ENCODE measurements at places on chromosomes 1 and 21.
A peak's percentile ranks its signal among the peaks of the same experiment; 100 is the strongest.

GRCh38 chr21:45952974-45953373 is 28.6 kb upstream of the COL6A1 start:
- no peak for DNase-seq

DNA sequence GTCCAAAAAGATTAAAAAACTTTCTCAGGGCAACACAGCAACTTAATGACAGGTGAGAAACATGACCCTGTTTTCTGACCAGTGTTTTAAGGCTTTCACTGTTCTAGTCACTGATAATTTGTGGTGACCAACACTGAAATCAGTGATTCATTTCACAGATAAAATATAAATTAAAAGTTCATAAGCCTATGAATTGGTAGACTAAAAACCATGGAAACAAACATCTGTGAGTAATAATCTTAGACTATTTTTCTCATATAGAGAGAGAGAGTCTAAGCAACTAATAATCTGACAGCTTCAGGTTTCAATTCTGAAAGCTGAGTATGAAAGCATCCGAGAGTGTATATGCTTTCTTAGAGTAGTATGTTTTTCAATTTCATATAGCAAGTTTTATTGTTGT is 536.9 kb downstream of the ADGRL2 start:
- DNase-seq: no peak

DNA sequence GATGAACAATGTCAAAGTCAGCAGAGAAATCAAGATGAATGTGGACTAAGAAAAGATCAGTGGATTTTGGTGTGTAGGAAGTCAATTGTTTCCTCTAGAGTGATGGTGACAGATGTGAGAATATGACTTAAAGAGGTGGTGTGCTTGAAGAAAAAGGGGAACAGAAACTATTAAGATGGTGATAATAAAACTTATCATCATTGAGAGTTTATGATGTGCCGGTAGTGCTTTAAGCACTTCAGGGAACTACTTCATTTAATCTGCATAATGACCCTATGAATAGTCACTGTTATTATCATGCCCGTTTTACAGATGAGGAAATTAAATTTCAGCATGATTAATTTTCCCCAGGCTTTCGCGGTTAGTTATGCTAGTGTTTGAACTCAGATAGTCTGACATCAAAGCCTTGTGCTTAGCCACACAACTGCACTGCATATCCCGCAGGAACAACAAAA is 246.9 kb upstream of the LRRC7 start:
- no peak for DNase-seq

DNA sequence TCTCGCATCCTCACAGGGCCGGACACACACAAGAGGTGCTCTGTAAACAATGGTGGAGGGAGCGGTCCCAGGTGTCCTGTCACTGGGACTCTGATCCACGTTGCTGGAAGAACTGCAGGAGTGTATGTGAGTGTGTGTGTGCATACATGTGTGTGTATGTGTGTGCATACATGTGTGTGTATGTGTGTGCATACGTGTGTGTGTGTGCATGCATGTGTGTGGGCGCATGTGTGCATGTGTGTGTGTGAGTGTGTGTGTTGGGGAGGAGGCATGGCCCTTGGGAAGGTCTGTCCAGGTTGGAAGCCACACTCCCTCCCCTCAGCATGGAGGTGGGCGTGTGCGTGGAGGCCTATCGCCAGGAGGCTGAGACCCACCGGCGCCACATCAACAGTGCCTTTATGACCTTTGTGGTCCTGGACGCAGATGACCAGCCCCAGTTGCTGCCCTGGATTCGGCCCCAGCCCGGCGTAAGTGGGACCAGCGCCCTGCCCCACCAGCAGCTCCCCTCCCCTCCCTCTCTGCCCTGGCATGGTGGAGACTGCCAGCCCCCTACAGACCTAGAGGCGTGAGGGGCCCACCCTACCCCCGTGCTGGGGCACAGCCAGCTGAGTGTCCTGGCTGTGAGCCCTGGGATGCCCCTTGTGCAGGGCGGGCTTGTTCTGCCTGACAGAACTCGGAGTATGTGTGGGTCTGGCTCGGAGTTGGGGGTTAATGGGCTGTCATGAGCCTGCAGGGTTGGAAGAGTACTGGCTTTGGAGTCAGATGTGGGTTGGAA is 22.2 kb downstream of the FAM151A start:
- DNase-seq: no peak

DNA sequence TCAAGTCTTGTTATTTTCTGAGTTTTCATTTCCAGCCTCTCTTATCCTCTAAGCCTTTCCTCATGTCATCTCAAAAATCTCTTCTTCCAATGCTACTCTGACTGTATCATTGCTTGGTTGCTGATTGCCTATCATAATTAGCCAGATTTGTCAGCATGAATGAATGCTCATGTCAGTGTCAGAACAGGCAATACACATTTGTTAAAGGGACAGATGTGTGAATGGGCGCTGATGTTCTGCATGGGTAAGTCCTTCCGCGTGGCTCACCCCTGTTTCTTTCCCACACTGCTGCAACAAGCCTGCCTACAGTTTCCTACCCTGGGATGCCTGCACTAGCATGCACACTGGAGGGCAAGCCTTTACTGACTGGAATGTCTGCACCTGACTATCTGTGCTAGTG is 100.6 kb downstream of the RHOU start:
- DNase-seq: no peak

GRCh38 chr1:44652445-44653106 is 21.7 kb downstream of the TMEM53 start:
- peak; percentile 76 for DNase-seq

GRCh38 chr21:45741691-45742090 is 98.2 kb downstream of the PCBP3 start:
- DNase-seq: no peak

GRCh38 chr21:14353231-14353630 is 29.7 kb downstream of the HSPA13 start:
- DNase-seq: peak; percentile 73

GRCh38 chr1:206461602-206462455 is 8.4 kb upstream of the IKBKE start:
- peak; percentile 74 for DNase-seq

GRCh38 chr1:2289607-2290006 is 61.5 kb downstream of the SKI start:
- DNase-seq: no peak

- no peak for DNase-seq
Observed at GRCh38 chr1:175207971-175208370, 15.4 kb upstream of the KIAA0040 start.

- no peak for DNase-seq
Observed at GRCh38 chr21:45323487-45324311, 36.0 kb upstream of the POFUT2 start.

DNA sequence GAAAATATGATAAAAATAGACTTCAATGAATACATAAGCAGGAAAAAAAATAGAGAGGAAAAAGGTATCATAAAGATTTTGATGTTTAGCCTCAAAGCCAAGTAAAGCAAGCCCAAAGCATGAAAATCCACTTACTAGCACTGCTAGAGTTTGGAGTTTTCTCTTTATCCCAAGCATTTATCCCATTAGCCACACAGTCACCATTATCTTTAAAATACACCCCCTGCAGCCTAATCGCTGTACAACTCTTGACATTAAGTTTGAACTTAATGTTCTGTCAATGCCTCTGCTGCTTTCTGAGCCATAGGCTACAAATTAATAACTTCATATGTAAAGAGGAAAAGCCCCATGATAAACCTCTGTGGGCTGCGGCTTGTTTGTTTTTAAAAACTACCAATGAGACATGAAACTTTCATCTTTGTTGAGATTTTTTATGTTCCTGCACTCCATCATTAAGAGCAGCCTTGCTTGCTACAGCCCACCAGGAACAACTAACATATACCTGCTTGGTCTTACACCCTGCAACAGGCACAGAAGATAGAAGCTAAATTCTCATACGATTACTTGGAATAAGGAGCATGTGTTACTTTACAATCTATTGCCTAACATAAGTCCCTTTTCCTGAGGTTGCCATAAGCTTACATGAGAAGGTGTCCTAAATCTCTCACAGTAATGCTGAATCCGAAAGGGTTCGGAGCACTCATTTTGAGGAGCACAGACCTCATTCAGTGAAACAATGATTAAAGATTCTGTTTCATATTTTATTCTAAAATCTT is 202.4 kb downstream of the SMYD3 start:
- DNase-seq: no peak

- peak; percentile 91 for DNase-seq
Observed at GRCh38 chr1:113980110-113980509, 836 bp downstream of the OLFML3 start.

GRCh38 chr1:35856964-35857363 is 26.0 kb upstream of the AGO1 start:
- no peak for DNase-seq

- no peak for DNase-seq
Observed at GRCh38 chr1:63914706-63915105, 140.9 kb downstream of the ROR1 start.

GRCh38 chr21:35674895-35675470 is 385.3 kb downstream of the SETD4 start:
- DNase-seq: no peak

DNA sequence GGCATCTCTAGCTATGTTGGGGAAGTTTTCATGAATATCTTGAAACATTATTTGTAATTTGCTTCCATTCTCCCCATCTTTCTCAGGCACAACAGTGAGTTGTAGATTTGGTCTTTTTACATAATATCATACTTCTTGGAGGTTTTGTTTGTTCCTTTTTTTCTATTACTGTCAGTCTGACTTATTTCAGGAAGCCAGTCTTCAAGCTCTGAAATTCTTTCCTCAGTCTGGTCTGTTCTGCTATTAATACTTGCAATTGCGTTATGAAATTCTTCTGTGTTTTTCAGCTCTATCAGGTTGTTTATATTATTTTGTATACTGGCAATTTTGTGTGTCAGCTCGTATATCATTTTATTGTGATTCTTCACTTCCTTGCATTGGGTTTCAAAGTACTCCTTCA is 424.6 kb upstream of the PTBP2 start:
- DNase-seq: no peak

GRCh38 chr21:40639616-40640194 is 207.3 kb downstream of the DSCAM start:
- peak; percentile 24 for DNase-seq

- no peak for DNase-seq
Observed at GRCh38 chr1:218751208-218751948, 406.2 kb downstream of the TGFB2 start.

- DNase-seq: no peak
Observed at GRCh38 chr21:42010507-42011495, 641 bp upstream of the ZBTB21 start.

DNA sequence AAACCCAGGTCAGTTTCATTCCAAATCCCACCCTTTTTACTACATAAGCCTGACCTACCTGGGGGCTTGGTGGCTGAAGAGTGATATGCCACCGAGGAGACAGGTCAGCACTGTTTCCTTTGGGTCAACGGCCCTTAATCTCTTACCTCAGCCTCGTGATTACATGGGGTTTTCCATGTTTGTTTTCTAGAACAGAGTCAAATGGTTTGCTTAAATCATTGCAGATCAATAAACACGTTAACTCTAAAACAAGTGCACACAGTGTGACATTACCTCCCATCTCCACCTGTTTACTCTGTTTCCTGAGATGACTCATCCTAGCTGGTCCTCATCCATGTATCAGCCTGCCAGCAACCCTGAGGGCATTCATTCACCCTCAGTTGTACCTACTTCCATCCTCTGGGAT is 40.8 kb upstream of the TP53BP2 start:
- DNase-seq: no peak

DNA sequence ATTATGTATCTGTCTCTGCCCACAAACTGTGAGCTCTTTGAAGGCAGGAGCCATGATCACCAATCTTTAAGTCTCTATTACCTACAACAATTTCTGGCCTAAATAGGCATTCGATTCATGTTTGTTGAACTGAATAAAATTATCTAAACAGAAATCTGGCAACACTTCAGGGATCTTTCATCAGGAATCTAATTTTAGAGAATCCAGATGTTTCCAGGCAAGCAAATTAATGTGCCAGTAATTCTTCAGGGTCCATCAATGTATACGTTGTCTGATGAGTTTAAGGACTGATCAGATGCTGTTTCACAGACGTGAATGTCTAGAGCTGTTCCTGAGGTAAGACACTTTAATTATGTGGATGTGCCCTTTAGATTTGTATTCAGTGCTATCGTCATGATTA is 524.4 kb downstream of the PTPRC start:
- no peak for DNase-seq

DNA sequence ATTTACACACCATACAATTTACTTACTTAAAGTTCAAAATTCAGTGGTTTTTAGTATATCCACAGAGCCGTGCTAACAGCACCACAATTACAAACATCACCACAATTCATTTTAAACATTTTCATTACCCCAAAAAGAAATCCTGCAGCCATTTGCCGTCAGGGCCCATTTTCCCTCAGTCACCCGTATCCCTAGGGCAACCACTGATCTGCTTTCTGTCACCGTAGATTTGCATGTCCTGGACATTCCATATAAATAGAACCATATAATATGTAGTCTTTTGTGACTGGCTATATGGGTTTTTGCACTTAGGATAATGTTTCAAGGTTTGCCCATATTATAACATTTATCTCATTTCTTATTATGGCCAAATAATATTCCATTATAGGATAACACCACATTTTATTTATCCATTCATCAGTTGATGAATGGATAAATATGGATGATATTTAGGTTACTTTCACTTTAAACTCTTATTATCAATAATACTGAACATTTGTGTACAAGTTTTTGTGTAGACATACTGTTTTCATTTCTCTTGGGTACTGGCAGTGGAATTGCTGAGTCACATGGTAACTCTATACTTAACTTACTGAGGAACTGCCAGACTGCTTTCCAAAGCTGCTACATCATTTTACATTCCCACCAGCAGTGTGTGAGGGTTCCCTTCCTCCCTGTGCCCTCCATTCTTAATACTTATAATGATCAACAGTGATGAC is 68.9 kb downstream of the ST3GAL3 start:
- peak; percentile 50 for DNase-seq

DNA sequence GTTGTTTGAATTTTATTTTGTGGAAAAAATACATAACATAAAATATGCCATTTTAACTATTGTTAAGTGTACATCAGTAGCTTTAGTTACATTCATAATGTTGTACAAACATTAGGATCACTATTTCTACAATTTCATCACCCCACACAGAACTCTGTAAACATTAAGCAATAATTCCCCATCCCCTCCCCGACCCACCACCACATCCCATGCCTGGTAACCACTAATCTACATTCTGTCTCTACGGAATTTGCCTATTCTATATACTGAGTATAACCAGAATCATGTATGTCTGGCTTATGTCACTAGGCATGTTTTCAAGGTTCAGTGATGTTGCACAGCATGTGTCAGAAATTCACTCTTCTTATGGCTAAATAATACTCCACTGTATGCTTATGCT is 47.7 kb downstream of the CDC42BPA start:
- DNase-seq: no peak

GRCh38 chr1:167344112-167344511 is 123.4 kb downstream of the POU2F1 start:
- DNase-seq: no peak

Data from muscle of back (tissue), 13 donors.